NCI-H1048 (cell line): ENCODE measurements at places on chromosomes 5 and 9.

- DNase-seq: no peak
Observed at GRCh38 chr9:21782205-21782604, 20.2 kb upstream of the MTAP start.

DNA sequence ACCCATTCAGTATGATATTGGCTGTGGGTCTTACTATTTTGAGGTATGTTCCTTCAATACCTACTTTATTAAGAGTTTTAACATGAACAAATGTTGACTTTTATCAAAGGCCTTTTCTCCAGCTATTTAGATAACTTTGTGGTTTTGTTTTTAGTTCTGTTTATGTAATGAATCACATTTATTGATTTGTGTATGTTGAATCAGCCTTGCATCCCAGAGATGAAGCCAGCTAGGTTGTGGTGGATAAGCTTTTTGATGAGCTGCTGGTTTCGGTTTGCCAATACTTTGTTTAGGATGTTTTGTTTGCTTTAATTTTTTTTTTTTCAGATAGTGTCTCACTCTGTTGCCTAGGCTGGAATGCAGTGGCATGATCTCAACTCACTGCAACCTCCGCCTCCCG, 609.0 kb upstream of the COX7C start:
- no peak for DNase-seq

- no peak for DNase-seq
Observed at GRCh38 chr5:153900703-153901395, 137.9 kb downstream of the FAM114A2 start.

GRCh38 chr9:71119746-71120145, 1.7 kb downstream of the TRPM3 start:
- DNase-seq: no peak

GRCh38 chr9:134360180-134360759, 34.0 kb downstream of the RXRA start:
- DNase-seq: no peak

DNA sequence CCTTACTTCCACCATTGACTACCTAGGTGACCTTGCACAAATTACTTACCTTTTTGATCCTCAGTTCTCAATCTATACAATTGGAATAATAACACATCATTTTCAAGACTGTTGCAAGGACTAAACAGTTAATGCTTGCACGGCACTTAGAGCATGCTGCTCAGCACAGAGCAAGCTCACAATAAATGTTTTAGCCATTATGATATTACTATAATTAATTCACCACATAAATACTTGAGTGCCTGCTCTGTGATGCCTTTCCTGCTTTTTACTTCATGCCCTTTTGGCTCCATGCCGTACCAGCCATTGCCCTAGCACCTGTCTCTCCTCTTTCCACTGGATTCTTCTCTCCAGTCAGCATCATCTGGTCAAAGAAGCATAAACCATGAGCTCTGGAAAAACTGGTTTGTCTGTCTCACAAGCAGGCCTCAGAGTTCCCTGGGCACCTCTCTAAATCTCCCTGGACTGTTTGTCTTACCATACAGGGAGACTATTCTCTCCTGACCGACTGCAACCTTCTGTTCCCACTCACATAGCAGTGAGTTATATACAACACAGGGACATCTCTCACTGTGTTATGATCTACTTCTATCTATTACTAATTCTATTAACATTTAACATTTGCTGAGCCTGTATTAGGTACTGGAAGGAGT, 260.4 kb upstream of the ADRA1B start:
- DNase-seq: no peak

- DNase-seq: no peak
Observed at GRCh38 chr5:333945-334344, 12.4 kb downstream of the AHRR start.

DNA sequence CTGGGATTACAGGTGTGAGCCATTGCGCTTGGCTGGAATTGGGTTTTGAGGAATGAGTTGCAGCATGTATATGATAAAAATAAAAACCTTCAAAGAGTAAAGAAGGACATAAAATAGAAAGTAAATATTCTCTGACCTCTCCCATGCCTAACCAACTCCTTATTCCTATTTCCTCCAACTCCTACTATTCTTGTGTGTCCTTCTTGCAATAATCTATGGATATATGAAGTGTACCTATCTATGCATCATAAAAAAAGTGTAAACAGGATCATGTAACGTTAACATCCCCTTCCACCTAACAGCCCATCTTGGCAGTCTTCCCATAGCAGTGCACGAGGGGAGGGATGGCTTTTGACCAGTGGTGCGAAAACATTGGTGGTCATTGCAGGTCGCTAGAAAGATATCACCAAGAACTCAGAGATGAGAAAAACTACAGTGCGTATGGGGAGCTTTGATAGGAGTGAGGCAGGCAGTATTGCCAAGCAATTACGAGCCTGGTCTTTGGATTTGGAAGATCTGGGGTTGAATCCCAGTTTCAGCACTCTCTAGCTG, 69.9 kb downstream of the PPARGC1B start:
- DNase-seq: no peak

- DNase-seq: no peak
Observed at GRCh38 chr5:118185018-118185417, 803.3 kb downstream of the DTWD2 start.

- no peak for DNase-seq
Observed at GRCh38 chr9:132663851-132664250, 5.9 kb downstream of the DDX31 start.

DNA sequence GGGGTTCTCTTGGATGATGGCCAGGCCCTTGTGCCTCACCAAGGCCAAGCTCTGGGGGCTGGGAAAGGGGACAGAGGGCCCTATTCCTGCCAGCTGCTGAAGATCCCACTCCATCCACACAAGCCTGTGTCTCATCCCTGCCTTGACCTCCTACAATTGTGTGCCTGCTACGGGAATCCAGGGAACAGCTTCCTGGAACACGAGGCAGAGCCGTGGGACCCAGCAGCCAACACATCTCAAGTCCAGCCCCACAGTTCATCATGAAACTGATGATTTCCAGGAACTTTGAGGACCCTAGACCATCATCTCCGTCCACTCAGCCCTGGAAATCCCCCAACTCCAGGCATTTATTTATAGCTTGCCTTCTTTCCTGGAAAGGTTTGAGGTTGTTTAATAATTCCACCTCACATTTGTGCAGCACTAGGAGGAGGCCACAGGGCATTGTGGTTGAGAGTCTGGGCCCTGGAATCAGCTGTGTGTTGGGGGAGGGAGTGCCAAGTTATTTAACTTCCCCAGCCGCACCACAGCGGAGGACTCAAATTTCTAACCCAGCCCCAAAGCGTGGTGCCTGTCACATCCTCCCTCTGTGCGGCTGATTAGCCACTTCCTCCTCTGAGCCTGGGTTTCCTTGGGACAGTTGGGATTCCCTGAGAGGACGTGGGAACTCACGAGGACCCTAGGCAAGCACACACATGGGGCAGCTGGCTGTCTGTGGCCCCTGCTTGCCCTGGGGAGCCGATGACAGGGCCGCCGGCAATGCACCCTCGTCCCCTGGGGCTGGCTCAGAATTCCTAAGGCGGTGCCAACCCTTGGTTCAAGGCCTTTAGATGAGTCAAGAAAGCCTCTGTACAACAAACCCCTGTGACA, 58.2 kb upstream of the GGTA1 start:
- DNase-seq: no peak

DNA sequence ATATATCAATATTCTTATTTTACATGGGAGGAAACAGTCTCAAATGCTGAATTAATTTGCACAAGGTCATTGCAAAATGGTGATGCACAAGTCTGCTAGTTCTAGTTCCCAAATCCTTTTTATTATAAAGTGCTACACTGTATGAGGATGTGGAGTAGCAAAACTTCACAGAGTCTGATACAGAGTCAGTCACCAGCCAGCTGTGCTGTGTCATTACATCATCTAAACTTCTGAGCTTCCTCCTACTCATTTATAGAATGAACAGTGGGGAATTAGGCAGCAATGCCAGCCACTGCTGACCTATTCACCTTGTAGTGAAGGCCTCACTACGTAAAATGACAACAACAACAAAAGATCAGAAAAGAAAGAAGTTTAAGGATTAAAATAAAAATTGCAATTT, 357.8 kb downstream of the TMEM167A start:
- no peak for DNase-seq

- no peak for DNase-seq
Observed at GRCh38 chr5:71528206-71528605, 58.9 kb upstream of the MCCC2 start.

DNA sequence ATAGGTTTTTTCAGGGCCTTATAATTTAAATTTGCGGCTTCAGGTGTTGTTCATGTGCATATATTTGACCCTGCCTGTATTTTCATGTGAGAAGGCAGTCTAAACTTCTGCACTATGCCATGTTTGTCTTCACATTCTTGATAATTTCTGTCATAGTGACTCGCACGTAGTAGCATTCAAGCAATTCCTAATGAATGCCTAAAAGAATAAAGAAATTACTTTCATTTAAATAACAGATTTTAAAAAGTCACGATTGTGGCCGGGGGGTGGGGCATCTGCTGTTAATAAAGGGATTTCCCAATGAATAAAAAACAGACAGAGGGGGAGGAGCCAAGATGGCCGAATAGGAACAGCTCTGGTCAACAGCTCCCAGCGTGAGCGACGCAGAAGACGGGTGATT, 318.0 kb downstream of the ADAMTS6 start:
- no peak for DNase-seq

DNA sequence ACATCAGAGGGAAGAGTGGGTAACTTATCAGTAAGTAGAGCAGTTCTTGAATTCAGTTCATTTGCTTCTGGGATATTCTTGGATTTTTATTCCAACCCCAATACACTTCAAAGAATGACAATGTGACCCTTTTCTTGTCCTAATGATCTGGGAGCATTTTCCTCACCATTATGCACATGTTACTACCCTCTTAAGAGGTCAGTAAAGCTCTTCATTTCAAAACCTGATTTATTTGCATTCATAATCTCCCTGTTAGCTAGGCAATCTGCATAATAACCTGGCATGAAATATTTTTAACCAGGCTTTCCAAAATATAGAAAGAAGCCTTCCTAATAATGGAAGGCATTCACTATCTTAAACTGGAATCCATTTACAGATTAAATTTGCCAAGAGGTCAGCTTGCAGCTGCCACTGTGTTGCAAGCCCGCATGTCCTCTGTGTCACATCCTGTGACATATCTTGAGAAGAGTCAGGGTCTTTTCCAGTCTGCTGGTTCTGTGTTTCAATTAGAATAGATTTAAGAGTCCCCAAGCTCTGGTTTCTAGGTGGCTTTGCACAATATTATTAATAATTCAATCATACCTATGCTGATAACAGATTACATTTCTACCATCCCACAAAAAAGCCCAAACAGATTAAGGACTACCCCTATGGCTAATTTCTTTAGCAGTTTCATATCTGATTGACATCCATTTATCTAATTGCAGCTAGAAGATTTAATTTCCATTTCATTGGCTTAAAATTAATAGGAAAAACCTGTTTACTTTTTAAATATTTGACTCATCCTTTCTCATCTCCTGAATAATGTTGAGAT, 30.9 kb upstream of the PPP2R2B start:
- no peak for DNase-seq

DNA sequence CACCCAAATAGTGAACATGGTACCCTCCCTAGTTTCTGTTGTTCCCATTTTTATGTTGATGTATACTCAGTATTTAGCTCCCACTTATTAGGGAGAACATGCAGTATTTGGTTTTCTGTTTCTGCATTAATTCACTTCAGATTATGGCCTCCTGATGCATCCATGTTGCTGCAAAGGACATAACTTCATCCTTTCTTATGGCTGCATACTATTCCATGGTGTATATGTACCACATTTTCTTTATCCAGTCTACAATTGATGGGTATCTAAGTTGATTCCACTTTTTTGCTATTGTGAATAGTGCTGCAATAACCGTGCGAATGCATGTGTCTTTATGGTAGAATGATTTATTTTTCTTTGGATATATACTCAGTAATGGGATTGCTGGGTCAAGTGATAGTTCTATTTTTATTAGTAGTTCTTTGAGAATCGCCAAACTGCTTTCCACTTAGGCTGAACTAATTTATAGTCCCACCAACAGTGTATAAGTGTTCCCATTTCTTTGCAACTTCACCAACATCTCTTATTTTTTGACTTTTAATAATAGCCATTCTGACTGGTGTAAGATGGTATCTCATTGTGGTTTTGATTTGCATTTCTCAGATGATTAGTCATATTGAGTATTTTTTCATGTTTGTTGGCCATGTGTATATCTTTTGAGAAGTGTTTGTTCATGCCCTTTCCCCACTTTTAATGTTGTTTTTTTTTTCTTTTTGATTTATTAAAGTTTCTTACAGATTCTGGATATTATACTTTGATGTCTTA, 79.6 kb downstream of the SMIM15 start:
- no peak for DNase-seq

GRCh38 chr5:97888439-97888838, 705.4 kb upstream of the RIOK2 start:
- no peak for DNase-seq

- DNase-seq: no peak
Observed at GRCh38 chr9:77935974-77936373, 95.6 kb downstream of the GNAQ start.

DNA sequence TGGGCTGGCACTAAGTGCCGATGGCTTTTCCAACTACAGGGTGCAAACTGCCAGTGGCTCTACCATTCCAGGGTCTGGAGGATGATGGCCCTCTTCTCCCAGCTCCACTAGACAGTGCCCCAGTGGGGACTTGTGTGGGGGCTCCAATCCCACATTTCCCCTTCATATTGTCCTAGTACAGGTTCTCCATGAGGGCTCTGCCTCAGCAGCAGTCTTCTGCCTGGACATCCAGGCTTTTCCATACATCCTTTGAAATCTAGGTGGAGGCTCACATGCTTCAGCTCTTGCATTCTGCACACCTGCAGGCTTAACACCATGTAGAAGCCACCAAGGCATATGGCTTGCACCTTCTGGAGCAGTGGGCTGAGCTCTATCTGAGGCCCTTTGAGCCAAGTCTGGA, 70.3 kb downstream of the TSSK1B start:
- no peak for DNase-seq

DNA sequence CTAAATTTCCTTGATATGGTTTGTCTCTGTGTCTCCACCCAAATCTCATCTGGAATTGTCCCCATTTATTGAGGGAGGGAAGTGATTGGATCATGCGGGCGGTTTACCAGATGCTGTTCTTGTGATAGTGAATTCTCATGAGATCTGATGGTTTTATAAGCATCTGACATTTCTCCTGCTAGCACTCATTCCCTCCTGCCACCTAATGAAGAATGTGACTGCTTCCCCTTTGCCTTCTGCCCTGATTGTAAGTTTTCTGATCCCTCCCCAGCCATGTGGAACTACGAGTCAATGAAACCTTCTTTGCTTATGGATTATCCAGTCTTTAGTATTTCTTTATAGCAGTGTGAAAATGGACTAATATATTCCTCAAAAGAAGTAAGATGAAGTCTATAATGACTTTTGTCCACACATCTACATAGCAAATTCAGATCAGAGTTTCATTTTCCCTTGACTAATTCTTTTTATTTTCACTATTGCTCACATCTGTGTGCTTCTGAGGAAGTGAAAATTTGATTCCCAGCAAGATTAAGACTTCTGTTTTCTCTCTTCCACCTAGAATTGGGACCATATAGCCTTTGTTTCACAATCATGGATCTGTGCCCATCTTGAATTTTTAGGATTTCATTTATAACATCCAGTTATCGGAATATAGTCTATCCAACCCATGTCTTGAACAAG, 393.5 kb downstream of the DMAC1 start:
- DNase-seq: no peak

- DNase-seq: no peak
Observed at GRCh38 chr5:164921722-164922121, 1416.3 kb downstream of the MAT2B start.

GRCh38 chr9:110346325-110346724, 8.7 kb upstream of the TXNDC8 start:
- no peak for DNase-seq

- no peak for DNase-seq
Observed at GRCh38 chr5:168916266-168916665, 337.1 kb upstream of the PANK3 start.
